ENCODE measurements at places on chromosomes 2 and 18. TPM values are rescaled to one million over a fixed set of nuclear protein-coding genes. Genes with fewer than 3 reads are reported as not detected.

- peak; percentile 94 for ATAC-seq
These were observed 10.6 kb downstream of the MFSD6 start for GRCh38 chr2:190418727-190419126.

The LAMA1 gene
- total RNA-seq = 5.5 TPM

GRCh38 chr2:236873636-236874035 lies 212.1 kb upstream of the COPS8 start:
- ATAC-seq = no peak

DNA sequence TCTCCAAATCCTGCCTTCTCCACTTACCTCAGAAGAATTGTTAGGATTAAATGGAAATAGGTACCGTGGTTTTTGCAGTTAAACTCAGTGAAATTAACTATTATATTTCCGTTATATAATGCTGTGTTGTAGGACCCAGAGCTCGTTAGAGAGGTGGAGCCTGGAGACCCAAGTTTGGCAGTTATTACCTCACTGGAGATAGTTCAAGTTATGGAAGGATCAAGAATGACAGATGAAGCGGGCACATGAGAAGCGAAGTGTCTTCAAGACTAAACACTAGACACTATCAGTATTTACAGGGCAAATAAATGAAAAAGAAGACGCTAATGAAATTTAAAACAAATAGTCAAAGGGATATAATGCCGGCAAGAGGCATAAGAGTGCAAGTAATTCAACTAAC lies 866 bp downstream of the CWC22 start:
- ATAC-seq = no peak

The IFIH1 gene
- total RNA-seq = 10.3 TPM

GRCh38 chr2:109265369-109265768 lies 136.4 kb downstream of the SH3RF3 start:
- ATAC-seq = no peak

The ST6GAL2 gene
- 2.5 TPM for total RNA-seq

DNA sequence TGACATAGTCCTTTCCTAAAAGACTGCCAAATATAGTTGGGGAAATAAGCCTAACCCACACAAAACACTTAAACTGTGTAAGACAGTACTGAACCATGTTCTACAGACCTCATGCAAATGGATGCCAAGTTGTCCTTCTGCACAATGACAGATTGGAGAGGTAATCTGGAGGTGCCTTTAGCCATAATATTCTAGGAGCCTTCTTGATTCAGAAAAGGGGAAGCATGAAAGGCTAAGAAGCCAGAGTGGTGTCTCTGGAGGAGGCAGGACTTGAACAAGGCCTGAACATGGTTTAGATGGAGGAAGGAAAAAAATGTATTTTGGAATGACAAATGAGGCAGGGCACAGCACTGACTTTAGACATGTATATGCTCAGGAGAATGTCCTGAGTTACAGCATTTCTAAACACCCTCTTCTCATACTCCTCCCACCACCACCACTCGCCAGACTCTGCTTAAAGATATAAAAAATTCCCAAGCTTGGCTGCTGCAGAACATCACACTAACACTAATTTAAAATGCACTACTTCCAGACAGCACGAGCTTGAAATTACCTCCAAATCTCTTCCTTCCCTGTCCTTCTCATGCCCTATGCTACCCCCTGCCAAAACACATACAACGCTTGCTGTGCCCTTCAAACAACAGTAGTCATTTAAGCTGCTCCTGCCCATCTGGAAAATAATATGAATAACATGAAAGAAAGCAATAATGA lies 110.4 kb downstream of the ANKRD44 start:
- ATAC-seq = no peak
